ENCODE measurements at places on chromosomes 11 and 22. TPM values are rescaled to one million over a fixed set of nuclear protein-coding genes. Genes with fewer than 3 reads are reported as not detected.

The NTM gene
- total RNA-seq: not detected

DNA sequence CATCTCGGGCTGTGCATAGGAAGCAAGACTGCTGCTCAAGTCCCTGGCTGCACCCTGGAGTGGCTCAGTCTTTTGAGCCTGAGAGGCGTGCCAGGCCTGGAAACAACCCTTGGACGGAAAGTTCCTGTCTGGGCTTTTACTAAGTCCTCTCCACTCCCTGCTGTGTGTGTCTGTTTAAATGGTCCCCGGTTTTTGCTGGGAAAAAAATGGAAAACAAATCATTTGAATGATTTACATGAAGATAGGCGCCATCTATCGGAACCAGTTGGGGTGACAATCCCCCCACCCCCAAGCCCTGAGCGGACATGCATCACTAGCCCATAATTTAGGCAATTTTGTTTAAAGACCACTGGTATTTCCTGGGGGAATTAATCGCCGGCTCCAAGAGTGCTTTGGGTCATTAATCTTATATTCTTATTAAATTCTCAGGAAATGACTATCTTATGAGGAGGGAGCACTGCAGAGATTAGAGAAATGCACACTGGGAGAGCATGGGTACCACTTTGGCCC is 2.7 kb upstream of the GAB2 start:
- H3K27me3 ChIP-seq: peaks cover 22% of the 10 kb centered on the region
- no peak overlapping the region for H3K4me3 ChIP-seq
- H3K4me1 ChIP-seq: peaks cover 55% of the 10 kb centered on the region
- H3K36me3 ChIP-seq: peaks cover 4% of the 10 kb centered on the region
- peak; percentile 71 for DNase-seq
- no peak overlapping the region for H3K27ac ChIP-seq

- no peak overlapping the region for H3K4me3 ChIP-seq
- no peak overlapping the region for H3K27ac ChIP-seq
- no peaks in the 10 kb centered on the region for H3K4me1 ChIP-seq
- DNase-seq: no peak
- H3K27me3 ChIP-seq: no peaks in the 10 kb centered on the region
Measured at GRCh38 chr11:27305751-27306150, 57.3 kb downstream of the CCDC34 start.

- peaks cover 27% of the 10 kb centered on the region for H3K4me1 ChIP-seq
- H3K27me3 ChIP-seq: no peaks in the 10 kb centered on the region
- no peak for DNase-seq
- no peak overlapping the region for H3K27ac ChIP-seq
Measured at GRCh38 chr22:19972652-19973550, 31.3 kb upstream of the TXNRD2 start.

DNA sequence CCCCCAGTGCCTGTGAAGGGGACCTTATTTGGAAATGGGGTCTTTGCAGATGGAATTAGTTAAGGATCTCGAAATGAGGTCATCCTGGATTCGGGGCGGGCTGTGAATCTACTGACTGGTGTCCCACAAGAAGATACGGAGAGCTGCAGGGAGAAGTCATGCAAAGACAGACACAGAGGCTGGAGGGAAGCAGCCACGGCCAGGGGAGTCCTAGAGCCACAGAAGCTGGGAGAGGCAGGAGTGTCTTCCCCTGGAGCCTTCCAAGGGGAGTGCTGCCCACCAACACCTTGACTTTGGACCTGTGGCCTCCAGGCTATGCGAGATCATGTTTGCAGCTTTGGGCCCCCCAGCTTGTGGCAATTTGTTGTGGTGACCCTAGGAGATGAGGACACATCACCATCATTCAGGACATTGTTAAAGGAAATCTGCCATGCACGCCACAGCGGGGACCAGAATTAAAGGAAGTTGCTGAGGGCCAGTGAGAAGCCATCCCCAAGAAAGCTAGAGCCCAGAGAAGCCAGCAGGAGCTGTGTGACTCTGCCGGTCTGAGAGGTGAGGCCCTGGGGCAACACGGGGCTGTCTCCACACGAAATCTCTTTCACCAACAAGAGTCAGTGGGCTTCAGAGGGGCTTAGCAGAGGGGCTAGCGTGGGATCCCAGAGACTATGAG is 434.7 kb downstream of the BRD1 start:
- H3K4me3 ChIP-seq: no peak overlapping the region
- no peak overlapping the region for H3K27ac ChIP-seq
- no peak for DNase-seq
- H3K27me3 ChIP-seq: no peaks in the 10 kb centered on the region
- H3K36me3 ChIP-seq: no peaks in the 10 kb centered on the region

- no peak overlapping the region for H3K4me3 ChIP-seq
- no peaks in the 10 kb centered on the region for H3K36me3 ChIP-seq
- H3K27me3 ChIP-seq: peaks cover 12% of the 10 kb centered on the region
- no peaks in the 10 kb centered on the region for H3K4me1 ChIP-seq
- H3K27ac ChIP-seq: no peak overlapping the region
- DNase-seq: no peak
Measured at GRCh38 chr11:70225681-70226177, 22.6 kb downstream of the FADD start.

- H3K36me3 ChIP-seq: peaks cover 17% of the 10 kb centered on the region
- peak; percentile 77 for DNase-seq
- H3K4me1 ChIP-seq: peaks cover 31% of the 10 kb centered on the region
- H3K27me3 ChIP-seq: peaks cover 5% of the 10 kb centered on the region
- peak within 1 kb of the TSS; percentile 90 for H3K27ac ChIP-seq
Measured at GRCh38 chr22:45671783-45672563, at the start of gene ATXN10. Gene ATXN10, plus strand, starts transcription at chr22:45671834. Its CDS starts 230 bp downstream, at chr22:45672064.

- H3K27me3 ChIP-seq: no peaks in the 10 kb centered on the region
- DNase-seq: no peak
- no peaks in the 10 kb centered on the region for H3K36me3 ChIP-seq
- no peak overlapping the region for H3K4me3 ChIP-seq
- no peak overlapping the region for H3K27ac ChIP-seq
Measured at GRCh38 chr11:67666303-67666645, 8.1 kb downstream of the ALDH3B2 start.

- H3K27me3 ChIP-seq: peaks cover 3% of the 10 kb centered on the region
- no peaks in the 10 kb centered on the region for H3K36me3 ChIP-seq
- H3K4me1 ChIP-seq: peaks cover 5% of the 10 kb centered on the region
- no peak overlapping the region for H3K27ac ChIP-seq
Measured at GRCh38 chr11:69132301-69132670, 23.4 kb upstream of the SMIM38 start.

DNA sequence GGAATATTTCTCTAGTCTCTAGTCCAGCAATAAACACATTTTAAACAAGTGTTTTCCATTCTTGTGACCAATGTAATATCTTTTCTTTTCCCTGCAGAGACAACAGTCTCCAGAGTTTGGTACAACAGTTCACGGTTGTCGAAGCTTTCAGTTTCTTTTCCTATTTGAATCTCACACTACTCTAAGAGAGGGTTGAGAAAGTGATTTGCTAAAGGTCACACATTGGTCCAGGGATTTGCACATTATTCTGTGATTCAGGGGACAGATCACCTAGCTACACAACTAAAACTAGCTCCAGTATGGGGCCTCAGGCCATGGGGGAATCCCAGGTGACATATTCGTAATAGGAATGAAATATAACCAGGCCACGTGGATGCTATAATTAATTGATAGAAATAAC is 132.5 kb downstream of the HIPK3 start:
- no peaks in the 10 kb centered on the region for H3K4me1 ChIP-seq
- H3K27ac ChIP-seq: no peak overlapping the region
- H3K4me3 ChIP-seq: no peak overlapping the region
- peaks cover 7% of the 10 kb centered on the region for H3K27me3 ChIP-seq
- no peaks in the 10 kb centered on the region for H3K36me3 ChIP-seq
- DNase-seq: no peak

GRCh38 chr11:132240374-132240773 is 870.0 kb downstream of the NTM start:
- H3K4me1 ChIP-seq: no peaks in the 10 kb centered on the region
- H3K4me3 ChIP-seq: no peak overlapping the region
- no peaks in the 10 kb centered on the region for H3K36me3 ChIP-seq
- DNase-seq: no peak
- no peaks in the 10 kb centered on the region for H3K27me3 ChIP-seq

Data from activated CD8-positive, alpha-beta T cell treated with anti-CD3 and anti-CD28 coated beads, Interleukin-2, amount 10 ng/mL, durations not matched to agents 7 days and 5 days (primary cell).